ENCODE measurements at places on chromosomes 2 and 18.

DNA sequence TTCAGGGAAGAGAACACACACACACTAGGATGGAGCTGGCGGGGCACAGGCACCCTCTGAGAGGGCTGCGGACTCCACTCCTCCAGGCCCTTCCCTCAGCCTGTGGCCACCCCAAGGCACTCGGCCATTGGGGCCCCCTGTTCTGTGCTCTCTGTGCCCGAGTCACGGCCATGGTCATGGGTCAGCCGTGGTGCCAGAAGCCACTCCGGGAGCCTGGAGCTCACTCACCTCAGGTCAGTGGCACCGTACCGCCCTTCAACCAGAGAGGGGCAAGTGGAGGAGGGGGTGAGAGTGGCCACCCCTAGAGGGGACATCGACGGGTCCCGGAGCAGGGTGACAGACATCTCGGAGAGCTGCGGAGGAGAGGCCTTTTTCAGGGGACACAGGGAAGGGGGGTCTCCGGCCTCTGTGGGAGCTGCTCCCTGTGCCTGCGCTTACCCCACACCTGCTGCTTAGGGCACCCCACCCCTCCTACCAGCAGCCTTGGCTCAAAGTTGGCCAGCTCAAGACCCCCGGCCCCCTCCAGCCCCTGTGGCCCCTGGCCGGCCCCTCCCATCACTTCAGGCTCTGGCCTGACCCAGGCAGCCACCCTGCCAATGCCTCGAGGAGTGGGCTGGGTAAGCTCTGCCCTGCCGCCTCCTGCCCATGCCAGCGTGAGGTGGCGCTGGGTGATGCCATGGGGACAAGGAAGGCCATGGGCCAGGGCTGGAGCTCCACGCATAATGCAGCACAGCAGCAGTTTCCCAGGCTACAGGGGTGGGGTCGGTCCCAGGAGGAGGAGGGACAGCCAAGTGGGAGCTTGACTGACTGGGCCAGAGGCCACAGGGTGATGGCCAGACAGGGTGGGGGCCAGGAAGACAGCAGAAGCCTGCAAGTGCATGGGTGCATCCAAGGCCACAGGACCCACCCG, 29.3 kb downstream of the AQP12A start:
- DNase-seq: no peak

- peak; percentile 9 for DNase-seq
Measured at GRCh38 chr18:47595831-47596501, 334.5 kb downstream of the SMAD2 start.

- no peak for DNase-seq
Measured at GRCh38 chr2:99112617-99113016, 28.9 kb upstream of the C2orf15 start.

DNA sequence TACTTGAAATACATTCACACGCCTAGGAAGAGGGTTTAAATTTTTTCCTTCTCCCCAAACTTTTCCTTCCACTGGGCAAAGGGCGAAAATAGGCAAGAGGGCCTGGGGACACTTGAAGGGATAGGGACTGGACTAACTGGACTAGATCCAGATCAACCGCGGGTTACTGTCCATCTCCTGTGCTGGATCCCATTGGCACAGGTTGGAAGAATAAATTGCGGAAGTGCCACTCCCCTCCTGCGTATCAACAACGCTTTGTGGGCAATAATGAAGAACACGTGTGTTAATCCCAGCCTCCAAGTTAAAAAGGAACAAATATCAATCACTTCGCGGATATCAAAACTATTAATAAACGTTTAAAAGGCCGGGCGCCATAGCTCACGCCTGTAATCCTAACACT, 1.7 kb upstream of the FZD5 start:
- no peak for DNase-seq

- DNase-seq: no peak
Measured at GRCh38 chr18:63240531-63241316, 78.8 kb downstream of the BCL2 start.

- no peak for DNase-seq
Measured at GRCh38 chr2:3041246-3041645, 336.4 kb downstream of the EIPR1 start.

- peak; percentile 42 for DNase-seq
Measured at GRCh38 chr2:191386938-191387536, 141.8 kb downstream of the MYO1B start.

DNA sequence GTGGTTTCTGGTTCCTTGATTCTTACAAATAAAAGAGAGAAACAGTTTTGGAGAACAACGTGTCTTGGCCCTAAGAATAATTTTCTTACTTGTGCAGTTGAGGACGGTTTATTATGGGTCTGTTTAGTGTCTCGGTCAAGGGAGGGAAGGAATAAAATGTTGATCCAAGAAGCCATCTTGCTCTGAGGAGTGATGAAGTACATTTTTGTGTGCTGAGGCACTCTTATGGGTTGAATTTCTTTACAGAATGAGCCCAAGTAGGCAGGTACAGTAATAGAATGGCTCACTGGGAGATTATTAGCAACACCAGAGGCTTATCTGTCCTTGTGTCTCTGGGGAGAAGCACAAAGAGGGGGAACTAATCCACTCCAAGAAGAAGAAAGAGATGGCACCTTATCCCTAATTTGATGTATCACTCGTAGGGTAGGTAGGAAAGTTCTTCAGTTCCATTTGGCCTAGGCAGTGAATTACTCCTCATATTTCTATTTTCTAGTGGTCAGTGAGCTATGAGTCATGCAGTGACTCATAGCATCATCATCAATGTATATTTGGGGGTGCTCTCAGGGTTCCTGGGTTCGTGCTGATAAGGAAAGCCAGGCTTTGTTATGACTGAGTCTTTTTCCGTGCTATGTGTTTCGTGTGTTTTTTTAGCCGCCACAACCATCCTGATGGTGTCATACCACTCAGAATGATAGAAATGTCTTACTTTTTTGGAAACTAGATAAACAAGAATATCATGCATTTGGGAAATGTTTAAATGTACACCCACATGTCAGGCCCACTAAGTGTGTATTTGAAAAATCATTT, 250.1 kb upstream of the CTAGE1 start:
- peak; percentile 12 for DNase-seq

DNA sequence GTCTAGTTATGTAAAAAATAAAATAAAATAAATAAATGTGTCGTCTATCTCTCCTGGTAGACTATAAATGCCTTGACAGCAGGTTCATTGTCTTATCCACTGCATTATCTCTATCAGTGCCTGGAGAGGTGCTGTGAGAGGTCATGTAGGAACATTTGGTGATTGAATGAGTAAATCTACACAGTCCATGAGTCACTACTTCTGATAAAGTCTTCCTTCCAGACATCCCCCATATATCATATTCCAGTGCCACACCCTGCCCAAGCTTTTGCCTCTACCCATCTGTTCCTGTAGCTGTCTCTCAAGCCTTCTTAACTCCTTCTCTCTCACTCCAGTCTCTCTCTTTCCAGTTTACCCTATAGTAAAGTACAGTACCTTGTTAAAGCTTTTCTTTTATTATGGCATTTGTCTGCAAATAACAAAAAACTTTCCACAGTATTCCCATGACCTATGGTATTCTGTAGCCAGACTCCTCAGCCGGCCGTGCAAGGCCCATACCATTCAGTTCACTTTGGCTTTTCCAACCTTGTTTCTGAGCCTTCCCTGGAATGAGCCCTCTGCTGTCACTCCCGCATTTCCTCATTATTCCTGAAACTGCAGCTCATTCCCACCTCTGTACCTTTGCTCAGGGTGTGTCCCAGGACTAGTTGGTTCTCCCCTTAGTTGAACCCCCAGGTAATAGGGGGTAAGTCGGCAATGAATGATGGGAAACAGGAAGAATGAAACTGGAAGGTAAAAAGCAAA, 37.5 kb downstream of the ANXA4 start:
- peak; percentile 55 for DNase-seq

GRCh38 chr18:2180586-2180985, 390.7 kb downstream of the METTL4 start:
- no peak for DNase-seq

- peak; percentile 79 for DNase-seq
Measured at GRCh38 chr2:232521959-232522622, 1.9 kb downstream of the PRSS56 start.

GRCh38 chr2:224968051-224968450, 74.2 kb downstream of the DOCK10 start:
- no peak for DNase-seq

GRCh38 chr18:65592435-65592834, 158.4 kb upstream of the CDH7 start:
- no peak for DNase-seq

DNA sequence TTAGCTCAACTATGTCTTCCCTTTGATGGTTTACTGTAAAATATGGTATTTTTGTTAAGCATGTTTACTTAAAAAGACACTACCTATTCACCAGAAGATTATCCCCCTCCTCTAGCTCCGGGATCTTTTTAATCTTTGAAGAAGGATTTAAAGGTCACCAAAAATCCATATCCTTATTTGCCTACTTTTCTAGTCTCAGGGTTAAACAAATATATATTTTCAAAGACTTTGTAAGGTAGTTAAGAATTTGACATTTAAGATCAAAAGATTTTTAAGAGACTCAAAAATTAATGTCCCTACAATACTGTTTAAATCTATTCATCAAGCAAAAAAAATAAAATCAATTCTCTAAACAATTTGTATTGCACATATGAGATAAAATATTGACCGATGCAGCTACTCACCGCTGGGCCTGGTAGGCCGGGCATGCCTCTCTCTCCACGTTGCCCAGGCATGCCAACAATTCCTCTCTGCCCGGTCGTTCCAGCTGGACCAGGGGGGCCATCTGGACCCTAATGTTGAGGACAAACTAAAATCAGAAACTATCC, 76.1 kb downstream of the COL3A1 start:
- no peak for DNase-seq

DNA sequence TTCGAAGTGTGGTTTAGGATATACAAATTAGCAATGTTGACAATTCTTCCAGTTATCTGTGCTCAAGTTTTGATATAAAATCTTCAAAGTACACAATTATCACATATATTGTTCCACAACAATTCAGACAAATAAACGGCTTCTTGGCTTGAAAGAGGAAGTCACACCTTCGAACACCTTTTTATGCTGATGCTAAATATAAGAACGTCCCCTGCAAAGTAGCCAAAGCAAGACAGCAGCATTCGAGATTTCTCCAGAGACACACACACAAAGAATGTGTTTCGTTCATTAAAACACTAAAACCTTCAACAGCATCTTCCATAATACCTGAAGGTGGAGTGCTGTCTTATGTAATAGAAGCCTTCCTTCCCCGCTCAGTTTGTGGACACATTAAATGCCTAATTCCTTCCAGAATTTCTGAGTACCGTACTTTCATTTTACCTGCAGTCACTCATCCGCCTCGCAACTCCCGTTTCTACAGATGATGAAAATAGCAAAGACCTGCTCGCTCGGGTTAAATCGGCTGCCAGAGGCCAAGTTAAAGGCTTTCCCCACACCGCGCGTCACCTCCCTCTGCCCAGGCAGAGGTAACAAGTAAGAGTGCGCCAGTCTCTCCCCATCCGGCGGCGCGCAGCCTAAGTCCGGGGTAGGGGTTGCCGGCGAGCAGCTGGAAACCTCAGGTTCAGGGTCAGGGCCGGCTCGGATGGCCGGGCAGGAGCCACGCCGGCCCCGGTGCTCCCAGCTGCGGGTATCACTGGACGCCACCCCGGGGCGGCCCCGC, 847 bp downstream of the SERPINE2 start:
- DNase-seq: peak; percentile 44

DNA sequence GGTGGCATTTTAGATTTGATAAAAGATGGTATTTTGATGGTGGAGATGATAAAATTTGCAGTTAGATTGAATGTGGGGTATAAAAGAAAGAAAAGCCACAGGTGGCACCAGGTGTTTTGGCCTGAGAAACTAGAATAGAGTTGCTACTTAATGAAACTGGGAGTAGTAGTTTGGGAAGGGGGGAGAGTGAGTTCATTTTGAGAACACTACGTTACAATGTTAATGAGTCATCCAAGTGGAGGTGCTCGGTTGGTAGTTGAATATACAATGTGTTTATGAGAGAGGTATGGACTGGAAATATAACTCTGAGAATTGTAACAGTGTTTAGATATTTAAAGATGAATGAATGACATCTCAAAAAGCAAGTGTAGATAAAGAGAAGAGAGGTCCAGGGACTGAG, 26.4 kb downstream of the EPG5 start:
- no peak for DNase-seq

DNA sequence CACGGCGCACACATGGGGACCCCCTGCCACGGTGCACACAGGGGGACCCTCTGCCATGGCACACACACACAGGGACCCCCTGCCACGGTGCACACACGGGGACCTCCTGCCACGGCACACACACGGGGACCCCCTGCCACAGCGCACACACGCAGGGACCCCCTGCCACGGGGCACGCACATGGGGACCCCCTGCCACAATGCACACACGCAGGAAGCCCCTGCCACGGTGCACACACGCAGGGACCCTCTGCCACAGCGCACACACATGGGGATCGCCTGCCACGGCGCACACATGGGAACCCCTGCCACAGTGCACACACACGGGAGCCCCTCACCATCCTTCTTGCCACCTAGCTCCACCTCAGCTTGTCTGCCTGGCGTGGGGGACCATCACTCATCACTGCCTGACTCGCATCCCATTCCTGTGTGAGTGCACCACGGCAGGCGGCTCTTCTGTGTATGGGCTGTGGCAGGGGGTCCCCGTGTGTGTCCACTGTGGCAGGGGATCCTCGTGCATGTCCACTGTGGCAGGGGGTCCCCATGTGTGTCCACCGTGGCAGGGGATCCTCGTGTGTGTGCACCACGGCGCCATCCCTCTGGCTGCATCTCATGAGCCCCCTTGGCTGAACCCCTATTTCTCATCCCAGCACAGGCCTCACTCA, 206.7 kb downstream of the EIPR1 start:
- DNase-seq: no peak

DNA sequence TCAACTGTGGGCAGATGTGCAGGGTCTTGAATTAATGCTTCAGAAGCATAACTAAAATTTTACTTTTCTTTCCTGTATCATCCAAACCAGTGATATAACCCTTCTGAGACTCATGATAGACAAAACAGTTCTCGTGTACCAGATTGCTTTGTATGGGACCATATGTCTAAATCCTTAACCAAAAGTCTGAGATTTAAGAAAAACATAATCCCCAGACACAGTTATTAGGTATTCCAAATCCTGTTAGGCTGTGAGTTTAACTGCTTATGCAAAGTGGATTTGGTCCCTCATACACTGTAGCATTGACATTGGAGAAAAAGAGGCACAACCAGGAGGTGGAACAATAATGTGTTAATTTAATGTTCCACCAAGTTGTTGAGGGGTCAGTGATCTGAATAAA, 235.0 kb downstream of the PMAIP1 start:
- DNase-seq: no peak

GRCh38 chr2:45013229-45014015, 4.2 kb upstream of the SIX2 start:
- DNase-seq: no peak

GRCh38 chr2:8983571-8983970, 19.9 kb downstream of the MBOAT2 start:
- DNase-seq: no peak

- DNase-seq: no peak
Measured at GRCh38 chr2:203861607-203862006, 6.0 kb upstream of the CTLA4 start.

GRCh38 chr2:214100488-214100887, 310.4 kb upstream of the VWC2L start:
- no peak for DNase-seq

GRCh38 chr18:77597726-77598125, 348.1 kb downstream of the GALR1 start:
- no peak for DNase-seq
